Activated CD4-positive, alpha-beta T cell treated with anti-CD3 and anti-CD28 coated beads, Interleukin-2, amount 50 U/mL, for 24 hours (primary cell): ENCODE measurements at places on chromosomes 1 and 21.
A peak's percentile ranks its signal among the peaks of the same experiment; 100 is the strongest.

GRCh38 chr1:33305816-33306652, 14.9 kb downstream of the A3GALT2 start:
- DNase-seq: no peak

DNA sequence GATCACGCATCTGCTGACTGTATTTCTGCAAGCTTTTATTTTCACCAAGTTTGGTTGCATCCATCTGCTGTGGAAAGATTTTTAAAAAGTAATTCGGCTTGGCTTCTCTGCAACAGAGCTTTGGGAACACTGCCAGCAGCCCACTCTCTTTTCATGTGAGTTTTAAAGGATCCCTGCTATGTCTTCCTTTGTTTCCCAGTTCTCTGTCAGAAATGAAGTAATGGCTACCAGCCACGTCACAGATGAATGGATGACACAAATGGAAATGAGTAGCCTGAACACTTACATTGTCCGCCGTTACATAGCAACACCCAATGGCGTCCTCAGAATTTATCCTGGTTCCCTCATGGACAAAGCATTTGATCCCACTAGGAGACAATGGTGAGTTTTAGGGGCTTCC, 80.6 kb upstream of the RAVER2 start:
- no peak for DNase-seq

- peak; percentile 44 for DNase-seq
These were observed 35.8 kb upstream of the LMO4 start for GRCh38 chr1:87292684-87293493.

GRCh38 chr1:8097908-8098307, 71.8 kb upstream of the ERRFI1 start:
- DNase-seq: no peak

DNA sequence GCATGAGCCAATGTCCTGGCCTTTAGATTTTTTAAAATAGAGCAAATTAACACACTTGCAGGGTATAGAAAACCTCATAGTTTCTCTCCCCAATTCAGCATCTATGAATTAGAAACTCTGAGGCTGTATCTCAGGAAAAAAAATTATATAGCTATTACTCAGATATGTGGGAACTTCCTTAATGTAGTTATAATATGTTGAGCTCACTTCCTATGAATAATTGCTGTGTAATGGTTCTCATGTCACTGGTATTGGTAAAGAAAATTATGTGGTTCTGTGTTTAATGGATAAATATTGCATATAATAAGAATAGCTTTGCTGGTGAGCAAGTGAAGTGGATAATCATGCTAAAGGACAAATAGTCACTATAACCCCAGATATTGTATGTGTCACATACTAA, 2019.8 kb downstream of the NCAM2 start:
- DNase-seq: no peak

- no peak for DNase-seq
These were observed 132.8 kb downstream of the TNFSF18 start for GRCh38 chr1:172917972-172918371.

DNA sequence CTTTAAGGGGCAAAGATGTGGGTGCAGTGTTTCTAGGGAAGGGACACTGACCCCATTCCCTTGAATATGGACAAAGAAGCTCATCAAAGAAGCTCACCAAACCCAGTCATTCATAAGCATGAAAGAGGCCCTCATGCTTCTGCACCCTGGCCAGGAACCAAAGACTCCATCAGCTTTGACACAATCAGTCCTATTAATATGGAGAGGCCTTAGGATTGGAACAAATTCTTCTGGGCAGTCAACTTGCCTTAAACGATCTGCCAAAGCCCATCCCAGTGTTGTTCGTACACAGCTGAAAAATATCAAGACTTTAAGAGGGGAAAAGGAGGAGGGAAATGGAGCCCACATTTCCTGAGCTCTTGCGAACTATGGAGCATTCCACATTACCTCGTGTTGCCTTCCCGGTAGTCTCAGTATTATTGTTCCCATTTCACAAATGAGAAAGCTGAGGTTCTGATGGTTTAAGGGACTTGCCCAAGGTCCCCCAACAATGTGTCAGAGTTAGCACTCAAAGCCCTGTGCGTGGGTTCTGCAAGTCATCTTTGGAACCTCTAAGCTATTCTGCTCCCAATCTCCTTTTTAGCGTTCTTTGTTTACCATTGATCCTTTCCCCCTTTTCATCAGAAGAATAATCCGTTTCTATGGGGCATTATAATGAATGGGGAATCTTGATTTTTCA, 161.9 kb downstream of the ZBTB18 start:
- no peak for DNase-seq

DNA sequence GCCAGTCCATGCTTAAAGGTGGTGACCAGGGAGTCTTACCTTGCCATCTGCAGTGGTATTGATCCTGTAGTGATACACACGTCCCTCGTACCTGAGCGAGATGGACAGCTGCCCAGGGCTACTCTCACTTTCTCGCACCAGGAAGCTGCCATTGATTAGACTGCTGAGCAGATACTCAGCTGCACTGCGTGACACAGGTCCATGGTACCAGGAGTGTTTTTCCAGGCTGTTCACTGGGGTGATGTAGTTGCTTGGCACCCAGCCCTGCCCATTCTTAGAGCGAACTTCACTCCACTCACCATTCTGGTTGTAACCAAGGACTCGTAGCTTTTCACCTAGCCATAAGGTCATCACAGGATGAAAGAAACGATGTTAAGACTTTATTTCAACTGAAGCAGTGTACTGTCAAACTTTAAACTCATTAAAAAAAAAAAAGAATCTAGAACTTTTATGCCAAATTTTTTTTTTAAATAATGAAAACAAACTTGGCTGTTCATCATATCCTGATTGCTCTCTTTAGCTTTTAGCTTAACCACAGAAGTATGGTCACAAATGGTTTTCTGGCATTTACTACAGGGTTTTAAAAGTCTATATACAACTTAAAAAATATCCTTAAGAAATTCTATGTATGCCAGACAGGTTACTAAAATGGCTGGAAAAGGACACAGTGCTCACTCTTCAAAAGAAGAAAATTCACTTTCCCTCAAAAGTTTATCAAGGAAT, 44.6 kb downstream of the TOR3A start:
- no peak for DNase-seq

- DNase-seq: no peak
These were observed at the start of gene FAM3B for GRCh38 chr21:41316200-41317062. TSS of gene FAM3B (plus strand) at chr21:41316801. CDS start at chr21:41316880, 79 bp downstream.

GRCh38 chr1:35340519-35340918, 72.0 kb downstream of the ZMYM4 start:
- no peak for DNase-seq

DNA sequence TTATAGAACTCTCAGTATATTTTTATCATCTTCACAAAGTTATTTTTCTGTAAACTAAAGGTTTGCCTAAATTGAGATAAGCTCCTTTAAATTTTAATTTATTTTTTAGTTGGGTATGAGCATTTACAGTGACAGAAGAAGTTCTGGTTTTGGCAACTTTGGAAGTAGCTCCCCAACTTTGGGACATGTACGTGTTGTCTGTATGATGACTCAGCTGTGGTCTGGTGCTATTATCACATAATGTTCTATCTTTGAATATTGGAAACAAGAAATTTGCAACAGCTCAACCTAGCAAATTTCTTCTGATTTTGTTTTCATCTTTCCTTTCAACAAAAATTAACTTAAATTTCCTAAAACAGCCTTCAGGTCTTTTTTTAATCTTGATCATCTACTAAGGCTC, 46.6 kb upstream of the C1orf105 start:
- DNase-seq: no peak

GRCh38 chr21:45386728-45387371, 18.1 kb upstream of the COL18A1 start:
- no peak for DNase-seq

- no peak for DNase-seq
These were observed 12.2 kb upstream of the ARHGEF10L start for GRCh38 chr1:17527036-17527914.

- no peak for DNase-seq
These were observed 52.5 kb downstream of the CDC14A start for GRCh38 chr1:100404821-100405220.

GRCh38 chr21:42187976-42188653, 30.8 kb upstream of the ABCG1 start:
- peak; percentile 38 for DNase-seq

DNA sequence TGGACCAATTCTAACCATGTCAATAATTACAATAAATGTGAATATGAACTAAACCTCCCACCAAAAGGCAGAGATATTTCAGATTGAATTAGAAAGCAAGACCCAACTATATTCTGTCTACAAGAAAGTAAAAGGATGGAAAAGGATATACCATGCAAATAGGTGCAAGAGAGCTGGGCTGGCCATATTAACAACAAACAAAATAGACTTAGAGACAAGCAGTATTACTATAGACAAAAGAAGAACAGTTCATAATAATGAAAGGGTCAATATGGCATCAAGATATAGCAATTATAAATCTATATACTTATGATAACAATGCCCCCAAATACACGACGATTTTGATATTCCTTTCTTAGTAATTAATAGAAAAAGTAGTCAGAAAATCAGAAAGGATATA, 67.3 kb upstream of the IFFO2 start:
- DNase-seq: no peak

- DNase-seq: no peak
These were observed 8.2 kb downstream of the ZNF692 start for GRCh38 chr1:248850536-248851251.

GRCh38 chr1:182625024-182625423, 20.8 kb upstream of the RGS16 start:
- DNase-seq: no peak

GRCh38 chr1:156073740-156074139, 8.5 kb downstream of the MEX3A start:
- no peak for DNase-seq

- no peak for DNase-seq
These were observed 32.4 kb downstream of the KIF1B start for GRCh38 chr1:10242811-10243210.

GRCh38 chr1:206952171-206952570, 5.9 kb upstream of the PIGR start:
- DNase-seq: no peak

DNA sequence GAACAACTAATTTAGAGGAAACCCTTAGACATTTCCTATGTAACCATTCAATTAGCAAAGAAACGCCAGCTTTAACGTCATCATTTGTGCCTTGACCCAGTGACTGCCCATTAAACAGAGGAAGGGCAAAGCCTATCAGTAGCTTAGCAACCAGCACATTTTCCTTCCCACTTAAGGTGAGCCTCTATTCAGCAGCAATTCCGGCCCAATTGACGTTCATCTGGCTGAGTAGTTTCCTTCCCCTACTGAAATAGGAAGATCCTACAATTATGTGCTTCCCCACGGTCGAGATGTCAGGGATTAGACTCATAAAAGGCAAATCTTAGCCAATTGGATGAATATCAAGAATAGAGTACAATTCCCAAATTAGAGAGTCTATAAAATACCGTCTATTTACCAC, 482.1 kb upstream of the ADAMTS5 start:
- DNase-seq: no peak

GRCh38 chr21:45019887-45020537, 54.4 kb upstream of the ADARB1 start:
- DNase-seq: no peak

DNA sequence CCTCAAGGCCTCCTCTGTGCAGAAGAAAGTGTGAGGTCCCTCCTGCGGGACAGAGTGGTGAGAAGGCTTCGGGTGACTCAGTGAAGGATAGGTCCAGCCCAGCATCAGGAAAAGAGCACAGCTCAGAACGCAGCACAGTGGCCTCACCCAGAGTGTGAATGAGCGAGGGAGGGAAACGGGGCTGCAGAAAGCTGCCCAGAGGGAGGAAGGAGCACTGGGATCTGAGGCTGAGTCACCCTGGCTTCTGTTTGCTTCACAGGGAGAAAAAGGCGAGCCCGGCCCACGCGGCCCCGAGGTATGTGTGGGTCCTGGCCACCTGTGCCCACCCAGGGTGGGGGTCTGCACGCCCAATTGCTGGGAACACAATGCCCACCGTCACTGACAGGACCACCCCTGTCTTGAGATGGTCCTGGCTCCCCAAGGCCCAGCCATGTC, 24.3 kb downstream of the COL6A2 start:
- no peak for DNase-seq

DNA sequence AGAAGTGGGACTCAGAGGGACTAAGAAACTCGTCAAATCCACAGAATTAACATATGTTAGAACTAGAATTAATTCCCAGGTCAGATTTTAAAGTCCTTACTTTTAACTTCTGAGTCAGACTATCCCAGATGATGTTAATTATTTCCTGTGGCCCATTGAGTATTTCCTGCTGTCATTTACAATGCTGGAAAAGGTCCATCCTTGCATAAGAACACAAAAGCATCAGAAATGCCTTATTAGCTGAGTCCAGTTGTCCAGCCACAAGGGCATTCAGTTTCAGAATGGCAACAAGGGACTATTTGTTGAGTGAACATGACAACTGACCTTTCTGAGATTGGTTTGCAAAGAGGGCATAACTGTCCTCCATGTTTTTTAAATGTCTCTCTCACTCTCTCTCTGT, 16.5 kb upstream of the HIVEP3 start:
- no peak for DNase-seq

DNA sequence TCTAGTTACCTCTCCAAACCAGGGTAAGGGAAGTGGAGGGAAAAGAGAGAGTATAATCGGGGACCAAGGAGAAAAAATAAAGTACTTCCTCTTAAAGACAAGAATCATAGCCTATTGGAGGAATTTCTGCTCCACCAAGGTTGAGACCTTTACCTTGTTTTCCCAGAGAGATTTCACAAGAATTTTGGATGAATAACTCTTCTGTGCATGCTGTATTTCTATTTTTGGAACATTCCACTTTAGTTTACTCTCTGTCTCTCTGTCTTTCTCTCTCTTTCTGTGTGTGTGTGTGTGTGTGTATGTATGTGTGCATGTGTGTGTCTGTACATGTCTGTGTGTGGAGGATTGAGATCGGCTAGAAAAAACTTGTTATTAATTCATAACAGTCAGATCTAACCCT, 318.4 kb upstream of the RGS18 start:
- DNase-seq: no peak

- no peak for DNase-seq
These were observed 120.4 kb upstream of the PTGFR start for GRCh38 chr1:78370356-78370755.

DNA sequence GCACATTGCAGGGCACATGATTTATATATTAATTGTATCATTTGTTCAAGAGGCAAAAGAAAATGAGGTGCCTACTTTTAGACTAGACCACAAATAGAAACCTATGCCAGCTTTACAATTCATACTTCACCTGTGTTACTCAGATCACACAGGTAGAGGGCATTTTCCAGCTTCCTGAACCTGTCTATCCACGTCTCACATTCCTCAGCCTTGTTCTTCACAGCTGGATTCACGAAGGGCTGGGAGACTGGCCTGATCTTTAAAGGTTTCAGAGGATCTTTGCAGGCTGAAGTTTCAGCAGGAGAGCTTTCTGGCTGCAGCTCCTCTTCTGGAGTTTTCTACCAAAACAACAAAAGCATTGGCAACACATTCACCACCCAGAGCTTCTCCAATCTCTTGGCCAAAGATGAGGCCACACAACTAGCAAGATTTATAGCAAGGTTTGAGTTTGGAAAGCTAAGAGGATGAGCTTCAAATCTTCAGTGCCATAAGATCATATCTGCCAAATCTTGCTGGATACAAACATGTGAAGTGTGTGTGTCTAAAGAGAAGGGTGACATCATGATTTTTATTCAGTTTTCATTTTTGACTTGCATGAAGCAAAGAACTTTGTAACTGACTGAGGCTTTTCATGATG, 71.0 kb upstream of the CYP2J2 start:
- DNase-seq: no peak

GRCh38 chr1:186738926-186739325, 58.7 kb upstream of the PTGS2 start:
- no peak for DNase-seq
